ENCODE measurements at places on chromosomes 5 and 9. TPM values are rescaled to one million over a fixed set of nuclear protein-coding genes. Genes with fewer than 3 reads are reported as not detected.

DNA sequence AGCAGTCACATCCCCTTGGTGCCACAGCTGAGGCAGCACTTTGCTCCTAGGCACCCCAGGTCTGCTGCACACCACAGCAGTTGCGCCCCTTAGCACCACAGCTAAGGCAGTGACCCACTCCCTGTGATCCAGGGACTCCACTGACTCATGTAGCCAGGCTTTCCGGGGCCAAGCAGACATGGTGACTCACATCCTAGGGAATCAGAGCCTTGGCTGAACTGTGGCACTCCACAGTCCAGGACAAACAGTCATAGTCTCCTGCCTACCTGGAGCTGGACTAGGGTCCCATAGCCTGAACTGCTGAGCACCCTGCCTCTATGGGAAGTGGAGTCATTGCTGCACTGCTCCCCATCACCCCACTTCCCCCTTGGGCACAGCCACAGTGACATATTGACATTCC, 338.7 kb downstream of the NPR3 start:
- DNase-seq: no peak

DNA sequence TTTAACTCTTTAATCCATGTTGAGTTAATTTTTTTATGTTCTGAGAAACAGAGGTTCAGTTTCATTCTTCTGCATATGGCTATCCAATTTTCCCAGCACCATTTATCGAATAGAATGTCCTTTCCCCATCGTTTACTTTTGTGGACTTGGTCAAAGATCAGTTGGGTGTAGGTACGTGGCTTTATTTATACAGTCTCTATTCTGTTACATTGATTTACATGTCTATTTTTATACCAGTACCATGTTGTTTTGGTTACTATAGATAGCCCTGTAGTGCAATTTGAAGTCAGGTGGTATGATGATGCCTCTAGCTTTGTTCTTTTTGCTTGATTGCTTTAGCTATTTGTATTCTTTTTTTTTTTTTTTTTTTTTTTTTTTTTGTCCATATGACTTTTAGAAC, 462.0 kb downstream of the HTR1A start:
- DNase-seq: no peak

- DNase-seq: no peak
Measured at GRCh38 chr5:159409801-159410200, 79.5 kb upstream of the IL12B start.

- DNase-seq: no peak
Measured at GRCh38 chr5:34061993-34062392, 19.0 kb upstream of the C1QTNF3 start.

GRCh38 chr9:78788101-78788500, 491.2 kb downstream of the PSAT1 start:
- DNase-seq: no peak

GRCh38 chr5:147567917-147568598, 58.2 kb upstream of the DPYSL3 start:
- DNase-seq: peak; percentile 54

GRCh38 chr5:54869691-54870090, 115.7 kb downstream of the ESM1 start:
- no peak for DNase-seq

DNA sequence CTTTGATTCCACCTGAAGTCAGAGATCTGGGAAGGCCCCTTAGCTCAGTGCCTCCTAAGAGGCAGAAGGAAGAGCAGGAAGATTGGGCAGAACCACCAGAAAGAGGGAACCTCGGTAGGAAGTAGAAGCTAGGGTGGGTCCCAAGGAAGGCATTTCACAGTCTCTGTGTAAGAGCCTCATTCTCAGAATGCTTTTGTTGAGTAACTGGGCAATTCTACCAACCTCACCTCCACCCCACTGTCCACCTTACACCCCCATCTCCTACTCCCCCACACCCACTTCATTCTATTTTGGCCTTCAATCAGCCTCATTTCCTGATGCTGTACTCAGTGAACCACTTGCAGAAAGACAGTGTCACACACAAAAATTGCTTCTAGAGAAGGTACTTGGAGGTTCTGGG, 3.5 kb downstream of the HBEGF start:
- no peak for DNase-seq

- no peak for DNase-seq
Measured at GRCh38 chr9:93946338-93946712, 8.8 kb downstream of the BARX1 start.

GRCh38 chr9:71747576-71747975, 20.7 kb downstream of the CEMIP2 start:
- DNase-seq: no peak

DNA sequence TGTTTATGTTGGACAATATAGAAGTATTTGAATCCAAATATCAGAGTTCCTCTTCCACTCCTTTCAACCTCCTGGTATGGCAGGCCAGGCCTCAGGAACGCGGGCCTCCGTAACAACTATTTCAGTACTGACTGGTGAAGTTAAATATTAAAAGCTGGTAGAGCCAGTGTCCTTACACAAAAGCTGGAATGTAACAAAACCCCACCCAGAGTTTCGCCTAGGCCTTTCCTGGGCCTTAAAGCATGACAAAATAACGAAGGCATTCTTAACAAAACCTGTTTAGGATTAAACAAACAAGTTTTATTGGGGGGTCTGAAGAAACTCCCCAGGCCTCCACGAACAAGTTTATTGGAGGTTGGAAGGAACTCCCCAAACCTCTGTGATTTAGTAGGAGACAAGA, 61.6 kb upstream of the GNE start:
- DNase-seq: no peak

- no peak for DNase-seq
Measured at GRCh38 chr5:72647806-72648205, 140.6 kb upstream of the ZNF366 start.

DNA sequence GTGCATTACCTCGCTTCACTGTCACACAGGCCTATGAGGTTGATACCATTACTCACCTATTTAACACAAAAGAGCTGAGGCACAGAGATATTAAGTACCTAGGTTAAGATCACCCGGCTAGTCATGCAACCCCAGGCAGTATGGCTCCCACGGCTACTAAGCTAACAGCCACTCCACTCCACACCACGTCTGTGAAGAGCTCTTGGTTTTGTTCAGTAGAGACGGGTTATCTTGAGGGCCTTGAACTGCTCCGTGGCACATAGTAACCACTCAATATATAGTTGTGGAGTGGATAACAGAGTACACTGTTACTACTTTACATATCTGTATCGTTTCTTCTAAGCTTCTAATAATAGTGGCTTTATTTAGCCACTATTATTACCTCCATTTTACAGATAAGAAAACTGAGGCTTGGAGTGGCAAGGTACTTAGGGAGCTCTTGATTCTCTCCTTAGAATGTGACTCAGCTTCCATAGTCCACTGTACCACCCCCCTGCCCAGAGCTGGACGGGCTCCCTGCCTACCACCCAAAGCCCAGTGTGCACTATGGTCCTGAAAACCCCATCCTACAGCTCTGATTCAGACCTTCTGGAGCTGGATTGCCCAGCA, 1.0 kb upstream of the CORO2A start:
- no peak for DNase-seq

- DNase-seq: no peak
Measured at GRCh38 chr9:21413624-21414023, 4.7 kb downstream of the IFNA8 start.

The PALM2AKAP2 gene
- total RNA-seq: 5.7 TPM

The ARID3C gene
- total RNA-seq: not detected

The SLC22A4 gene
- total RNA-seq: 0.99 TPM

The UBE2QL1 gene
- total RNA-seq: 2.6 TPM

The GRAMD2B gene
- total RNA-seq: 2.6 TPM

The C5orf58 gene
- total RNA-seq: not detected

The ELOVL7 gene
- total RNA-seq: 0.15 TPM

The LRRC26 gene
- not detected for total RNA-seq

The NUDT12 gene
- total RNA-seq: 10.2 TPM

The SUB1 gene
- total RNA-seq: 331 TPM

The TMEM174 gene
- not detected for total RNA-seq

The KLHL3 gene
- total RNA-seq: 0.66 TPM

The MLANA gene
- total RNA-seq: not detected
